Activated T-helper 1 cell treated with Interleukin-2 at 50 U/mL for 16 hours (primary cell): ENCODE measurements at places on chromosomes 6 and 20.

DNA sequence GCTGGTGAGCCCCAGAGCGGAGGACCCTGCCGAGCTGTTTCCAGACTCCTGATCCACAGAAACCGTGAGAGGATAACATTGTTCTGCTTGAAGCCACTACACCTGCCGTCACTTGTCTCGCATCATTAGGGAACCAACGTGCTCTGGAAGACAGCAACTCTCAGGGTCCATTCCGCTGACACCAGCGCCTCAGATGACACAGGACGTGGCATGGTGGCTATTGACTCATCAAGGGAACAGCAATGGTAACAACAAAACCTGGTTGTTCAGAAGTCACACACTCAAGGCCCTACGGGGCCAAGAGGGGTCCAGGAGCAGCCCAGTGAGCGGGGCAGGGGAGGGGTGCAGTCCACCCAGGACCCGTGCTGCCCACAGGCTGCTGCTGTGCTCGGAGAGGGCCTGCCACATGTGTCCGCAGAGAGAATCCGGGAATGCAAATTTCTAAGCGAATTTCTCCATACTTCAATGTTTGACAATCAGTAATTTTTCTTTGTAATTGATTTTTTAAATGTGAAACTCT lies 110.4 kb downstream of the TTLL2 start:
- no peak for DNase-seq

DNA sequence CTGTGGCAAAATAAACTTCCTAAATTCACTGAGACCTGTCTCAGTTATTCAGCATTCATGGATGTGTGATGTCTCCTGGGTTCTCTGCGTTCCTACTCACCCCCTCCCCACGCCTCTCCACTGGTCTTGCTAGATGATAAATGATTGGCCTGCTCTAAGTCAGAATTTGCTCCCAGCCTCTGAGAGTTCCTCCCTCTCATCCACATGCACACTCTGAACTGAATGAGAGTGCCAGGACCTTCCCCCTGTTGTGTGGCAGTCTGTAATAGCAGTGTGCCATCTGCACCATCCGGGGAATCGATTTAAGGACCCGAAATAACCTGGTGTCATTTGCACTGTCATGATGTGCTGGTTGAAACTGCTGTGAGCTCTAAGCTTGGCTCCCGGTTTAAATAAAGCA lies 135.8 kb upstream of the AFDN start:
- DNase-seq = no peak

GRCh38 chr20:61487346-61487996 lies 235.4 kb downstream of the CDH4 start:
- DNase-seq = no peak

GRCh38 chr6:134750669-134751068 lies 199.2 kb downstream of the ALDH8A1 start:
- DNase-seq = no peak

GRCh38 chr20:22717466-22717865 lies 133.1 kb upstream of the FOXA2 start:
- DNase-seq = no peak

- DNase-seq = peak; percentile 38
These were observed 388.4 kb upstream of the JARID2 start for GRCh38 chr6:14857501-14857900.

- DNase-seq = no peak
These were observed 74.9 kb downstream of the ZDHHC14 start for GRCh38 chr6:157455731-157456523.

DNA sequence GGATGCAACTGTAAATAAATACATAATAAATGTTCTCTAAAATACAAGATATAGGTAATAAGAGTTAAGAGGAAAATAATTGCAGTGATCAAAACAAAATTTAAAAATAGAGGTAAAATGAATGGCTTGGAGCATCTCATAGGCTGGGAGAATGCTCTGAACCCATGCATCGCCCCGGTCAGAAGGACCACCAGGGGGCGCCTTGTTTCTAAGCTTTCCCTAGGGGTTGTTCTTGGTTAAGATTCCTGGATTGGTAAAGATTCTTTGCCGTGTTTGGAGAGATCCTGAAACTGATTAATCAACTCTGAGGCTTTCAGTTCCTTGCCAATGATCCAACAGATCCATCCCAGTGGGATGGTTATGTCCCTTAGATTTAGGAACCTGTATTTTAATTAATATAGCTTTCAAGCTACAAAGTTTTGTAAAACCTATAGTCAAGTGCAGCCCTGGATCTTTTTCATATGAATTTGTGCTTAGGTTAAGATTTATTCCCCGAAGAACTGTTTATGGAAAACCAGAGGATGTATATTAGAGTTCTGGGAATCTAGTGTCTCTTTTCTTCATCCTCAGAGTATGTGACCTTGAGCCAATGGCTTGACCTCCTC lies 45.3 kb upstream of the PRELID3B start:
- DNase-seq = peak; percentile 71

- DNase-seq = no peak
These were observed 74.9 kb downstream of the FOXO3 start for GRCh38 chr6:108635505-108636226.

- DNase-seq = no peak
These were observed 6.7 kb downstream of the BPIFB4 start for GRCh38 chr20:33086052-33086722.

DNA sequence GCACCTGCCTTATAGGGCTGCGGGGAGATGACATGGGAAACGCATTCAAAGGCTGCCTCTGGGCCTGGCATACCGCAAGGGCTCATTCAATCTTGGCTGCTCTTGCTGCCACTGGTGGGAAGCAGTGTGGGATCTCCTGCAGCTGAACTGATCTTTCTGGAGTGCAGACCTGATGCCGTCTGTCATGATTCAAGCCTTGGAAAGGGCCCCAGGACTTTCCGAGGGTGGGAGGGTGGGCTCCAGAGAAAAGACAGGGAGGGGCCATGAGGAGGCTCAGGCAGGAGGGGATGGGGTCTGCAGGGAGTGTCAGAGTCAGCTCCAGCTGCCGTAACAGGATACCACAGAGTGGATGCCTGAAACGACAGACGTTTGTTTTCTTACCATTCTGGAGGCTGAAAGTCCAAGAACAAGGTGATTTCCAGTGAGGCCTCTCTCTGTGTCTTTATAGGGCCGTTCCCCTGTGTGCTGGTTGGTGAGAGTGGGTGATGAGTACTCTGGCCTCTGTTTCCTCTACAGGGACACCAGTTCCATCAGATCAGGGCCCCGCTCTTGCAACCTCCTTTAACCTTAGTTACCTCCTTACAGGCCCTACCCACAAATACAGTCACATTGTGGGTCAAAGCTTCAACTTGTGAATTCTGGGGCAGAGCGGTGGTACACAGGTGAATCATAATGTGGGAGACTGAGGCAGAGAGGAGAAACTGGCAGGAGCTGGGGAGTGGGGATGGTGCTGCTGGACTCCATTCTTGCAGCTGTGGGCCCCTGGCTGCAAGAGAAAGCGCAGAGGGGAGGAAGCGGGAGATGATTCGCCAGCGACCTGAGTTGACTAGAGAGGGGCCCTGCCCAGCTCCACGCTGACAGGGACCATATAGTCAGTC lies 148.4 kb downstream of the SYCP2 start:
- no peak for DNase-seq

GRCh38 chr6:25942561-25943147 lies 12.2 kb upstream of the SLC17A2 start:
- no peak for DNase-seq

DNA sequence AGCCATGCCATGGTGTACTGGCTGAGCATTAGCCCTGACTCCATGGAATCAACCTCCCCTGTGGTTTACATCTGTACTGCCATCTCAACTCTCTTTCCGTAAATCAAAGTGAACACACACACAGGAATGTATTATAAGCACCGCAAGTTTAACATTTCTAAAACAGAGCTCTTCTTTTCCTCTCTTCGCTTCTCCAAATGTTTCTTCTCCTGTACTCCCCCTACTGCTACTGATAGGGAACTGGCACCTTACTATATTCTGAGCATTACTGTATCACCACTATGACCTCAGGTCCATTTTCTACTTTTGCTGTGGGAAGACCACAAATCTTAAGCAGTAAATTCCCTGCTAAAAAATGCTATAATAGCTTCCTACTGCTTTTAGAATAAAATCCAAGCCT lies 101.2 kb downstream of the NUS1 start:
- DNase-seq = no peak

- no peak for DNase-seq
These were observed 3.3 kb upstream of the MOG start for GRCh38 chr6:29653452-29654038.

- no peak for DNase-seq
These were observed 109.2 kb downstream of the C6orf118 start for GRCh38 chr6:165200178-165200577.

GRCh38 chr6:38159596-38159995 lies 340.1 kb downstream of the ZFAND3 start:
- no peak for DNase-seq

GRCh38 chr20:2559279-2559626 lies 22.9 kb downstream of the TMC2 start:
- no peak for DNase-seq

DNA sequence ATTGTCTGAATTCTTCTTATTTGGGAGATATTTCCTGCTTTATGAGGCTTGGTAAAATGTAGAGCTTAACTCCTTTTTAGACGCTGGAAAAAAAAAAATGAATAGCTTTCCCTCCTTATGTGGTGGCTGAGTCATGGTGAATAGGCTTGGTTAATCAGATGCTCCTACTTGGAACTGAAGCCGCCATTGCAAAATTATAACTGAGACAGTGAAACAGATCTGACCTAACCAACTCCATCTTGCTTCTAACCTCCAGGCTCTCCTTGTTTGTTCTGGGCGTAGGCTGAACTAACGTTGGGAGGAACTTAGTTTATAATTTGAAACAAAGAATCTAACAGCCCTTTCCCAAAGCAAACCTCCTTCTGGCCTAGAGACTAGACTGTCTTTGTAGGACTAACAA lies 43.2 kb upstream of the PLCB4 start:
- no peak for DNase-seq
